ENCODE measurements at places on chromosomes 13 and 19.

- no peak for DNase-seq
Measured at GRCh38 chr19:37942516-37942902, 35.5 kb downstream of the SIPA1L3 start.

DNA sequence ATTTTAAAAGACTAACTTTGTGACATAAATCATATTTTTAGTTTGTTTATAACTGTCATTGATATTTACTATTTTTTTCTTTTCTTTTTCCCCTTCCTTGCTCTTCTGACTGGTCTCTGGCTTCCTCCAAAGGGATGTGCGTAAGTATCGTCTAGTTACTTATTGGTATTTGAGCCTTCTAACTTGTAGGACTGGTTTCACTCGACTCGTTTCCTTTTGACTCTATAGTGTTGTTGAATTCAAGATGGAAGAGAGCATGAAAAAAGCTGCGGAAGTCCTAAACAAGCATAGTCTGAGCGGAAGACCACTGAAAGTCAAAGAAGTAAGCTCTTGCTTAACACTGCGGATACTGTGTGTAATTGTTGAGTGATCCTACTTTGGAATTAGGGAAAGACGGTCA, 18.6 kb downstream of the HNRNPM start:
- DNase-seq: no peak

DNA sequence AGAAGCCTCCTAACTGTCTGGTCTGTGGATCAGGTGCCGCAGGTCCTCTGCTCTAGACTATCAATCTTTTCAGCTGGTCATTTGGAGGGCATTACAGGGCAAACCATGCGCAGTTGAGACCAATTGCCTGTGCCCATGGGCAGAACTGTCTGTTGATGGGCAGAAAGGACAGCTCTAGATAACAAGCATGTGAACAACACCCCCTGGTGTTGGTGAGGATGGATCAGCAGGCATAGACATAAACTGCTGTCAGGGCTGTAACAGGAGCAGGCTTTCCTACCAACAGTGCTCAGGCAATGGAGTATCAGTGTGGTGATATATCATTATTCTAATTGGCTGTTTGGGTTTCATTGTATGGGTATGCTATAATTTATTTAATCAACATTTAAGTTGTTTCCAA, 104.7 kb upstream of the KL start:
- DNase-seq: no peak

DNA sequence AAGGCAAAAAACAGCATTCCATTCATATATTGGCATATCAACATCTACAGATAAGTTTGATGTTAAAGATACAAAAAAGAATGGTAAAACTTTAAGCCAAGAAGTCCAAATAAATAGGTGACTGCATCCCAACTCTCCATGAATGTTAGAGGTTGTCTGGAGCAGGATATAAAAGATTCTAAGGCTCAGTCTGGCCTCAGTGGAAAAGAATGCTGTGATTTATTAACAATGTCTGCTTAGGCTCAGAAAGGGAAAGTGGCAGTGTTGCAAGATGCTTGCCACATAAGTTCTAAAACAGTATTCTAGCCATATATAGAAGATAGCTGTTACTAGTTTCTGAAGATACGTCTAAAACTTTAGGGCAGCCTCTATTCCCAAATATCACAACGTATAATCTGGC, 179.8 kb upstream of the NBEA start:
- DNase-seq: no peak
